ENCODE measurements at places on chromosomes 12 and 14.

DNA sequence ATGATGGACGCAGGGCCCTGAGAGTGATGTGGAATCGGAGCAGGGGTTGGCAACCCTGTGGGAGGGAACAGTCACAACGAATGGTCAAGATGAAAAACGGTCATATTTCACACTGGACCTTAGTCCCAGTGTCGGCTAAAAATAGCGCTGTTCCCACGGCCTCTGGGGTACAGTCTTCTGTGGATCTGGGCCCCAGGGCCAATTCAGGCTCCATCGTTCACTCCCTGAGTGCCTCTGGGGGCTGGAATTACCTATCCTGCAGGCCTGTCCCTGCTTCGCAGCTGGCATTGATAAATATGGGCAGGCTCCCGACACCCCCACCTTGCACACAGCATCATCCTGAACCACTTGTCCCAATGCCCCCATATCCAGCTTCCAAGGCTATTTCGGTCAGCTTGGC, 18.6 kb downstream of the GSC start:
- no peak for DNase-seq

GRCh38 chr14:72613231-72613974, 280.5 kb downstream of the DPF3 start:
- no peak for DNase-seq

- peak; percentile 70 for DNase-seq
Measured at GRCh38 chr14:91349481-91350074, 68.0 kb downstream of the CCDC88C start.

- no peak for DNase-seq
Measured at GRCh38 chr14:51657762-51658161, 6.1 kb downstream of the FRMD6 start.
